NCI-H1105 treated with DMSO at 0.1 percent for 48 hours (cell line): ENCODE measurements at places on chromosomes 3 and 15.
A peak's percentile ranks its signal among the peaks of the same experiment; 100 is the strongest.

DNA sequence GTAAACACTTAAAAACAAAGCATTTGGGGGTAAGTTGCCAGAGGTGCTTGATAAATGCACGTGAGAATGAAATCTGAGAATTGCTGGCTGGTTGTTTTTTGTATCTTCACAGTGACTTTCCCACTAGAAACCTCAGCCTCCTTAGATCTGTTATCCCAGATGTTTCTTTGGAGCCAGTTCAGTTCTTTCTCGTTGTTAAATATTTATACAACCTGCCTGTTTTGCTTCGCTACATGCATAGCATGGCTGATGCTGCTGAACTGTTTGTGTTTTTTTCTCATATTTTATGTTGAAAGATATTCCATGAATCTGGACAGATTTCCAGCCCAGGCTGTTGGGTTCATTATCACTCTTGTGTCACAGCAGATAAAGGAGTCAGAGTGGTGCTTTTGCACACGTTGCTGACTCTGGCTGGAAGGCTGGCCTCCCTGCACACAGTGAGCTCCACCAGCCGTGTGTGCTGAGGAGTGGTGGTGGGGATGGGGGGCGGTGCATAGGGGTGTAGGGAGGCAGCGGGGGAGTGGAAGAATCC, 80.2 kb downstream of the ARNT2 start:
- peak; percentile 2 for DNase-seq

DNA sequence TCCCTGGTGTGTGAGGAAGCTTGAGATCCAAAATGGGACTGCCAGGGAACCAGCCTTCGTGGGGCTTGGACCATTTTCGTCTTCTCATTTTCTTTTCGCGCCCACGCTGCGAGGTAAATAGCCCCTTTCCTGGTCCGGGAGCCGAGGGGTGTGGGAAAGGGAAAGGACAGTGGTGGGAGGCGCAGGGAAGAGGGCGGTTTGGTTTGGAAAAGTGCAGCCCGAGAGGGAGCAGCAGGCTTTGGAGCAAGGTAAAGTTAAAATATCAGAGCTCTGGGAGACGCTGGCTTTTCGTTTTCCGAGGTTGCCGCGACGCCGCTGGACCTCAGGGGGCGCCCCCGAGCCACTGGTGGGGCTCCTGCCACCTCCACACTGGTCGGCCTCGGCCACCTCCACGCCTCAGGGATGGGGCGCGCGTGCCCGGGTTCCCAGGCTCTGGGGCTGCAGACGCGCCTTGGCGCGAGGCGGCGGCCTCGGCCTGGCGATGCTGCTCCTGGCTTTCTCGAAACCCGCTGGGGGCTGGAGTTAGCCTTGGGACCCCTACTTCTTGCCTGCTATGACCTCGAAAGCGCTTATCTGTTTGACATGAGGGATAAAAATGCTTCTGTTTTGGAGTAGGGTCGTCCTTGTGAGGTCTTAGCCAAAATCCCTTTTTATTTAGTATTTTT, 3.2 kb downstream of the PTPRG start:
- DNase-seq, result no peak

DNA sequence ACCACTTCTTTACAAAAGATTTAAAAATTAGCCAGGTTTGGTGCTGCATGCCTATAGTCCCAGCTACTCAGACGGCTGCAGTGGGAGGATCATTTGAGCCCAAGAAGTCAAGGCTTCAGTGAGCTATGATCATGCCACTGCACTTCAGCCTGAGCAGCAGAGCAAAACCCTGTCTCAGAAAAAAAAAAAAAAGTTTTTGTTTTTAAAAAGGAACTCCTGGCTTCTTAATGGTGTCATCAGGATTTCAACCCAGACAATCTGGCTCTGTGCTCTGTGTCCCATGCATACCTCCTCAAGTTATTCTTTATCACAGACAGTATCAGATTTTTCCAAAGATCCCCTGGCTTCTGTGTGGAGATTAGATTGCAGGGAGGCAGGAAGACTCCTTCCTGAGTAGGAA, 64.2 kb upstream of the IL12A start:
- no peak for DNase-seq

DNA sequence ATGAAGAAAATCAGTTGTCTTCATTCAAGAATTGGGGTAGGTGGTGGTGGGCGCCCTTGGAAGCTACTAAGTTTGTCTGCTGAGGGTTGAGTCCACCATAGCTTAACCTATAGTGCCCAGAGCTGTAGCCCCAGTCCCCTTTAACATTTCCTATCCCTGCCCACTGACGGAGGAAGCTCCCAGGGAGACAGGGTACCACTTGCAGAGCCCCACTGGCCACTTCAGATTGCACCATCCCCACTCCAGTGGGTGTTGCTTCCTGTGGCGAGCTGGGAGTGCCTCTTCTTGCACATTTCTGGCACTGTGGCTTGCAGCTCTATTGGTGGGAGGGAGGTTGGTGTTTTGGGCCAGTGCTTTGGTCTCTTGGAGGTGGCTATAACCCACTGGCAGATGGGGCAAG, 2.7 kb downstream of the PXYLP1 start:
- DNase-seq, result no peak

- DNase-seq, result no peak
Measured at GRCh38 chr3:24519368-24520100, 24.9 kb upstream of the THRB start.

DNA sequence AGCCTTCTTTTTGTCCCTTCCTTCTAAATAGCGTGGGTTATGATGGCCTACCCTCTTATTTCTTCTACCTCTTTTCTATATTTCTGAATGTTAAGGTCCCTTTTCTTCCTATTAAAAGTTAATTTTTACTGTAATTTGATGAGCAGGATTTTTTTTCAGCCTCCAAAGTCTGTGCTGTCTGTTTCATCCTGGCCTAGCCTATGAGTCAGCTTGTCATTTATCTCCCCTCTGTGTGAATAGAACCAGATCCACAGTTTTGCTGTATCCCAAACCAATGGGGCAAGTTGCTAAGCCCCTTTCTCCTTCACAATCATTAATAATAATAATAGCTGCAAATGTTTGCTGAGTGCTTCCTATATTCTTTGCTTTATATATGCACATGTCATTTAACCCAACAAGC, 18.1 kb upstream of the C3orf38 start:
- no peak for DNase-seq

DNA sequence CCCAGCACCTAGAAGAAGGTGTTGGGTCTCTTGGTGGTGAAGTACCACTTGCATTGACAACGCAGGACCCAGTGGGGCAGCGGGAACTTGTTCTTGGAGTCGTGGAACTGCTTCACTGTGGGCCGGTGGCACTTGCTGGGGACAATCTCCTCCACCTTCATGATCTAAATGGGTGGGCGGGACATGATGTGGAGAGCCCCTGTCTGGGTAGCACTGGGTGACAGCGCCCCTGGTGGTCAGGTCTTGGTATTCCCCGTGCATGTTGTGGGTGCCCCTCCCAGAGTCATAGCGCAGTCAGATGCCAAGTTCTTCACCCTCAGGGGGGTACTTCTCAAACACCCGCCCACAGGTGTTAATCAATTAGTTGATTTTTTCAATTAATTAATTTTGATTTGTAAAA, 60.2 kb downstream of the AGBL1 start:
- DNase-seq, result no peak

GRCh38 chr3:134568790-134569189, 82.0 kb downstream of the KY start:
- no peak for DNase-seq

DNA sequence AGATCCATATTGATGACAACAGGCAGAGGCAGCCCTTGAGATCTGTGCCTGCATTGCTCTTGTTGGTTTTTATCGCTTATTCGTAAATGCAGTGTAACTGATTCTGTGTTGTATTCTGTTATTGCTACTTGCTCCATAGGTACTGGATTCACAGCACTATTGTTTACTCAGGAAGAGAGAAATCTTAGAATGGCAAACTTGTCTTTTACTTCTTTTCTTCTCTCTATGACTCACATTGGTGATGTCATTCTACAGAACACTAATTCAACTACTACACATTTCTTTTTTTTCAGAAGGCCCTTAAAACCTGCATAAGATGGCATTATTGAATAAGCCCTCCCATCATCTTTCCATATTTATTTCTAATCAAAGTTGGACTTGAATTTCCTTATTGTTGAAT, 201.0 kb upstream of the GBE1 start:
- no peak for DNase-seq

GRCh38 chr3:77825001-77825827, 785.3 kb downstream of the ROBO2 start:
- no peak for DNase-seq

- DNase-seq, result peak; percentile 39
Measured at GRCh38 chr3:56251343-56251945, 216.8 kb downstream of the ERC2 start.

- no peak for DNase-seq
Measured at GRCh38 chr15:101138913-101139880, 112.7 kb downstream of the CHSY1 start.

DNA sequence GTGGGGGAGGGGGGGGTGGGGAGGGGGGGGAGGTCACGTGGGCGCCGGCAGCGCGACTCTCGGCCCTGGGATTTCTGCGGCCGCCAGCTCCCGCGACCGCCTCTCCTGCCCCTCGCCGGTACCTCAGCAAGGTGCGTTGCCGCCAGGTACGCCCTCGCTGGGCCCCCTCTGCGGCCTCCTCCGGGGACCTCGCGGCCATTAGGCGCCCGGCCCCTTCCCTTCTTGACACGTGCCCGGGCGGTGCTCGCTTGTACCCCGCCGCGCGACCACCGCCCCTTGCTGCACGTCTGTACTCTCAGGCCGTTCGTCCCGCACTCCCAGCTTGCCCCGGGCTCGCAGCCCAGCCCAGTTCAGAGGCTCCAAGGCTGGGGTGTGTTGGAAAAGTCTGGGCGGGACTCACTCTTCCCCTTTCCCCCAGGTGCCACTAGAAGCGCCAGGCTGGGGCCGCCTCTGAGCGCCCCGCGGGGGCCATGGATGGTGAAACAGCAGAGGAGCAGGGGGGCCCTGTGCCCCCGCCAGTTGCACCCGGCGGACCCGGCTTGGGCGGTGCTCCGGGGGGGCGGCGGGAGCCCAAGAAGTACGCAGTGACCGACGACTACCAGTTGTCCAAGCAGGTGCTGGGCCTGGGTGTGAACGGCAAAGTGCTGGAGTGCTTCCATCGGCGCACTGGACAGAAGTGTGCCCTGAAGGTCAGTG, at the start of gene MAPKAPK3:
Gene MAPKAPK3, plus strand, starts transcription at position 56 of the 696 bp plus-strand sequence. Its CDS starts 415 bp downstream, at position 471.
- no peak for DNase-seq

DNA sequence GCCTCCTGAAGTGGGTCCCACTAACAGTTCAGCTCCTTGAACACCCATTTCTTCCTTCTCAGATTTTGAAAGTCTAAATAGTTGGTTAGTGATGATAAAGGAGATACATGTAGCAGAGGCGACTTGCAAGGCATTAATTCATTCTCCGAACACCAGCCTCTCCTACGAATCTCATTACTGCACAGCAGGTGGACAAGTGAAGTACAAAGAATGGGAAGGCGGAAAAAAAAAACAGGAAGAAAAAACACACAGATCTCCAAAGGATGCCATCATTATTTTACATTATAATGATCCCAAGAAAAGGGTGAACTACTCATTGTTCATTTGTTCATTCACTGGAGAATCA, 276.5 kb downstream of the MAGI1 start:
- DNase-seq, result no peak

- no peak for DNase-seq
Measured at GRCh38 chr3:66437341-66437929, 63.4 kb downstream of the LRIG1 start.

- no peak for DNase-seq
Measured at GRCh38 chr3:51977446-51978142, 2.7 kb downstream of the ABHD14A start.

DNA sequence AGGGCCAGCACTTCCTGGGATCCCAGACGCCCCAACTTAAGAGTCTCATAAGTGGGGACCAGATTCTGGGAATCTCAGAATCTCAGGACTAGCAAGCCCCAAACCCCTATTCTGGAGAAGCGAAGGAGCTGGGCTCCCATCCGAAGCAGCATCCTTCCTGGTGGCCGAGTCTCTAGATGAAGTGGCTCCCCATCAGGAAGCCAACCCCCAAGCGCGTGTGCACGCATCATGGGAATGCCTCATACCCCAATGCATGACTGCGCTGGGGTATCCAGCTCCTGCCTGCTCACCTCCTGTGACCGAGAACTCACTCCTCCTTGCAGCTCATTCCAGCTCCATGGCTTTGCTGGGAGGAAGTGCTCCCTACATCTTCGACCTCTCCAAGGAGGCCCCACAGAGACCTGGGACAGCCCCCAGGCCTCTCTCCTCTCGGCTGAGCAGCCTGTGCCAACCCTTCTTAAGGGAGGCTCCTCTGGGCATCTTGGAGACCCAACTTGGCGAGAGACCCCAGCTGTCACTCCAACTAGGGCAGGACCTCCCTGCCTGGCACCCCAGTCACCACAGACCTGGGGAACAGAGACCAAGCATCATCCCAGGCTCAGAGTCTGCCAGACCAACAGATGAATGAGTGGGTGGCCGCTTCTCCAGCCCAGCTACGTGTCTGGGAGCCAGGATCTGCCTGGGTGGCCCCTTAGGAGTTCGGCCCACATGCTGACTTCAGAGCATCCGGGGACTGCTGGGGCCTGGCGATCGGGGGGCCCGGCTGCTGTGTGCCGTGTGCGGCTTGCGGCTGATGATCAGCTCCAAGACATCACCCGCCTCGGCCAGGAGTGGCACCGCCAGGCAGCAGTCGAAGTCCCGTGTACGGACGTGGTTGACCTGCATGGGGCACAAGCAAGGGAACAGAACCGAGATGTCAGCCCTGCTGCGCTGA, 46.9 kb downstream of the GRIP2 start:
- no peak for DNase-seq

GRCh38 chr3:27060336-27060735, 308.8 kb downstream of the NEK10 start:
- no peak for DNase-seq

DNA sequence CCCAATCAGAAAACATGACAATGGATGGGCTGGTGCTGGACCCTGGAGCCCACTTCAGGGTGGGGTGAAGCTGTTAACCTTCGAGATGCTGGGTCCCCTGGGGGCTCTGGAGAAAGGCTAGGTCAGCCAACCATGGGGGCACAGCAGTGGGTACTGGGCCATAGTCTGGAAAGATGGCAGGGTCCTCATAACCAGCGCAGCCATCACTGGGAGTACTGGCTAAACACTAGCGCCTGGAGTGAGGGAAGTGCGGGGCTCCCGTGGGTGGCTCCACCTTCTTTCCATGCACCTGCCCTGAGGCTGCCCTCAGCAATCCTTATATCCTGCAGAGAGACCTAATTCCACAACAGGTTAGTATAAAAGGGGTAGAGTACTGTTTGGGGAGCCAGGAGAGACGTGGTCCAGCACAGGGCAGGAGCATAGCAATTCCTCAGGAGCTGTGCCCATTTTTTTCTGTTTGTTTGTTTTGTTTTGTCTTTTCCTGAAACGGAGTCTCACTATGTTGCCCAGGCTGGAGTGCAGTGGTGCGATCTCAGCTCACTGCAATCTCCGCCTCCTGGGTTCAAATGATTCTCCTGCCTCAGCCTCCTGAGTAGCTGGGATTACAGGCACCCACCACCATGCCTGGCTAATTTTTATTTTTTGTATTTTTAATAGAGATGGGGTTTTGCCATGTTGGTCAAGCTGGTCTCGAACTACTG, 122.6 kb upstream of the MEF2A start:
- DNase-seq, result no peak
